ENCODE measurements at places on chromosomes 5 and 9.

DNA sequence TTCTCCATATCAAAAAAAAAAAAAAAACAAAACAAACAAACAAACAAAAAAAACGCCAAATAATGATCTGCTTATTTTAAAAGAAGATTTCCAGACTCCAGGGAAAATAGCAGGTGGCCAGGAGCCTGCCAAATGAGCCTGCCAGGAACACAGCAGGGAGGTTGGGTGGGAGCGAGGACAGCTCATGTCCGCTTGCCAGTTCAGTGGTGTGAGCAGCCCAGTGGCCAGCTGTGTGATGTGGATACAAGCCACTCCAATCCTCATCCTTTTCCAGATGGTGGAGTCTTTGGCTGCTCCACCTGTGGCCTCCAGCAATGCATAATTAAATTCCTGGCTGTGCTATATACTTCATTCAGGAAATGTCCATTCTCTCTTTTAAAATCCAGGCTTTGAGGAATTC is 1025.1 kb upstream of the C9orf72 start:
- no peak for DNase-seq

DNA sequence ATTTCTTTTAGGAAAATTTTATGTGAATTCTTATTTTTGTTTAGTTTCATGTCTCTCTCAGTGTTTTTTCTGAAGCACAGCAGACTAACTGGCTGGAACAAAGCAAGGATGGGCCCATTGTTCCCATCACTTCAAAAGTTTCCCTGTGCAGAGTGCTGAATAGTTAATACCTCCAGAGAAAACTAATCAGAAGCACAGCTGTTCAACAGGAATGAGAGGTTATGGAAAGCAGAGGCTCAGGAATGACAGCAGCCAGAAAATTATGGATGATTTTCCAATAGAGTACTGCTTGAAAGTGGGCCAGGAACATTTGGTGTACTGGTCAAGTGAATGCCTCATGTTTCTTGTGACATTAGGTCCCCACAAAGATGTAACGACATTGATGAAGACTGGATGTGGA is 173.0 kb upstream of the TARS1 start:
- DNase-seq, result no peak

DNA sequence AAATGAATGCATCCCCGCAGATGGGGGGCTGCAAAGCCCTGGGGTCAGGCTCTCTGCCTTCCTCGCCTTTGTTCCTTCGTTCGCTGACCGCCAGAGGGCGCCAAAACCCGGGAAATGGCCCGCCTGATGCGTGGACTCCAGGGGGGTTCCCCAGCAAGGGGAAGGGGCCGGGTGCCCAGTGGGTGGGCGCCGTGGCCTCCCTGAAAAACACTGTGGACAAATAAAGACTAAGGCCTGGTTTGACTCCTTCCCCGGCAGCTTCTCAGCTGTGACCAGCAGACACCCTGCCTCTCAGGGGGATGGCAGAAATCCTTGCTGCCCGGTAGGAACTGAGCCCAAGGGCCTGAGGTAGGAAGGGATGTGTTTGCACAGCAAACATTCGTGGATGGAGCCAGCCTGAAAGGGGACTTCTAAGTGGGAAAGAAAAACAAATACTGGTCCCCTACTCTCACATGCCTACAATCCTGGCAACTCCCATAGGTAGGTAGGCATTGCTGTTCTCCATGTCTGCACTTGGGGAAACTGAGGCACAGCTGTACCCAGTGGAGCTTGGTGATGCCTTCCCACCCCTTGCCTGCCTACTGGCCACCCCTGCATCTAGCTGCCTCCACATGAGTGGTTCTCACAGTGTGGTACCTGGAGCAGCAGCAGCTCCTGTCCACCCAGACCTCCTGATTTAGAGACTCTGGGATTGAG is 57.7 kb downstream of the DUSP1 start:
- peak; percentile 46 for DNase-seq

DNA sequence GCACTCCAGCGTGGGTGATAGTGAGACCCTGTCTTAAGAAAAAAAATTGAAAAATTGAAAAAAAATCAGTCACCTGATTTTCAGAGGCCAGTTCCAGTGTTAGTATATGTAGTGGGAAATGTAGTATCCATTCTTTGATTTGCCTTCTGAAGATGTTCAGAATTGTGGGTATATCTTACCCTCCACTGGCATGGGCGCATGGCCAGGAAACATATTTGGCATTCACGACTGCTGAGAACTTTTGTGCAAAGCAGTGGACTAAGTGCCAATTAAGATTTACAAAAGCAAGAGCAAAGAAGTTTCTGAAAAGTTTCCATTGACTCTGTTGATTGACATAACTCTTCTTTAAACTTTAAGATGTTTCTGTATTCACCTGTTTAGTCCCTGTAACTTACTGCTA is 2.4 kb downstream of the CAVIN4 start:
- no peak for DNase-seq

DNA sequence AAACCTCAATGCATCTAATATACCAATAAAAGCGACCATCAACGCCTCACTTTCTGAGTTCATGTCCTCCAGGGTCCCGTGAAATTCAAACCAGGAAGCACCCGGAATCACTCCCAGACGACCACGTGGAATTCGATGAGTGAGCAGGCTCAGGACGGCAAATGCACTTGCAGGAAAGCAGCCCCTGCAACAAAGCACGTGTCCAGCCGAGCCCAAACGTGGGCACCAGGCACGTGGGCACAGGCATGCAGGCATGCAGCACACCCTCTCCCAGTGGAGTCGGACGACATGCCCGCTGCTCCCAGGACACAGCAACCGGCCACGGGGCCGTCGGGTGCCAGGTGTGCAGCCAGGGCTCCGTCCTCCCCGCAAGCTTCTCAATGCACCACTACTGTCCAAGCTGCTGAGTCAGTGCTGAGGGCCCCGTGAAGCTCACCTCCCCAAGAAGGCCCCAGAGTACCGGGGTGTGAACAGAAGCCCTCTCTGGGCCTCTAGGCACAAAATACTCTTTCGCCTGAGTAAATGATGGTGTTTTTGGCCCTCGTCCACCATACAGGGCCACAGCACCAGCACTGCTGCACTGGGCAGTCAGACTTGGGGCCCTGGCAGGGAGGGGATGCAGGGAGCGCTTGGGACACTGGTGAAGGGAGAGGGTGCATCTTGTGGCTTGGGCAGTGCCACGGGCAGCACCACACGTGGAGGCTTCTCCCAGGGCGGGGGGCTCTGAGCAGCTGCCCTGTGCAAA is 87.6 kb downstream of the VAV2 start:
- no peak for DNase-seq

DNA sequence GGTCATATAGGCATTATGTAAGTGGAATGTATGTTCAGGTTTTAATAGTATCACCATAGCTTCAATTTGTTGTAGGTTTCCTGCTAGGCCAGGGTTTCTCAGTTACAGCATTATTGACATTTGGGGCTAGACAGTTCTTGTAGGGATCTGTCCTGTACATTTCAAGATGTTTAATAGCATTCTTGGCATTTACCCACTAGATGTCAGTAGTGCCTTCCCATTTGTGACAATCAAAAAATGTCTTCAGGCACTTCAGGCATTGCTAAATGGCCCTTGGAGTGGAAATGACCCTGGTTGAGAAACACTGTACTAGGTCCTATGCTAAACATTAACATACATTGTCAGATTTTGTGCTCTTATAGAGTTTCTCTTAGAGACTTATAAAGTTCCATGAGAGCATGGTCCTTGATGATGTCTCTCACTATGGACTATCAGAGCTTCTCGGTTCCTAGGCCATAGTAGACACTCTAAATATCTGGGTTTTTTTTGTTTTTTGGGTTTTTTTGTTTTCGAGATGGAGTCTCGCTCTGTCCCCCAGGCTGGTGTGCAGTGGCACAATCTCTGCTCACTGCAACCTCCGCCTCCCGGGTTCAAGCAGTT is 1.4 kb downstream of the KIF20A start:
- peak; percentile 12 for DNase-seq

DNA sequence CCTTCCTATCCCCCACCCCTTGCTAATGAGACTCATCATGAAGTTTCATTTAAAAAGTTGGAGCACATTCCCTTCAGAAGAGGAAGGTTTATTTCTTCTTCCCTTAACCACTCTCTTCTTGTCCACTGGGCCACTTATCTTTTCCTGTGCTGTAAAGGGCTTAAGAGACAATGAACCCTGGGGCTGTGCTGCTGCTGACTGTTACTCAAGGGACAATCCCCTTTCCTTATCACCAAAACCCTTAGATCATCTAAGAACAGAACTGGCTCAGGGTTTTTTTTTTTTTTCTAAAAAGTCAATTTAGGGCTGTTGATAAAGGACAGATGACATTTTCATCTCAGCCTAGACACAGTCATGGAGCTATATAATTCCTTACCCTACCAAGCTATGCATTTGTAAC is 29.6 kb downstream of the CAPSL start:
- no peak for DNase-seq

DNA sequence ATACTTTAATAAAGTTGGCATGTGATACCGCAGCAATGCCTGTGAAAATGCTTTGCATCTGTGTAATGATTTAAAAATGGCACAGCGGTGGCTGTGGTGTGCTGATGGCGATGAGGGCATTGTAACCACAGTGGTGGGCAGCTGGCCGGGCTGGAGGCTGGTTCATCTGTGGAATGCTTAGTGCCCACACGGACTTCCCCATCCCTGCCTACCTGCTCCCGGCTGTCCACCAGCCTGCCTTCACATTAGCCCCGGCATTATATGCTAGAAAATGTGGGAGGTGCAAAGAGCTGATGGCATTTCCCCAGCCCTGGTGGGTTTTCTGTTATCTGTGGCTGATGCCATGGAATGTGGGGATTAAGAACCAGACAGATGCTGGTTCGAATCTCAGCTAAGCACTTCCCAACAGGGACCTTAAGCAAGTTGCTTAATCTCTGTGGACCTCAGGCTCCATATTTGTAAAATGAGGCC is 2.9 kb upstream of the NDST1 start:
- no peak for DNase-seq

DNA sequence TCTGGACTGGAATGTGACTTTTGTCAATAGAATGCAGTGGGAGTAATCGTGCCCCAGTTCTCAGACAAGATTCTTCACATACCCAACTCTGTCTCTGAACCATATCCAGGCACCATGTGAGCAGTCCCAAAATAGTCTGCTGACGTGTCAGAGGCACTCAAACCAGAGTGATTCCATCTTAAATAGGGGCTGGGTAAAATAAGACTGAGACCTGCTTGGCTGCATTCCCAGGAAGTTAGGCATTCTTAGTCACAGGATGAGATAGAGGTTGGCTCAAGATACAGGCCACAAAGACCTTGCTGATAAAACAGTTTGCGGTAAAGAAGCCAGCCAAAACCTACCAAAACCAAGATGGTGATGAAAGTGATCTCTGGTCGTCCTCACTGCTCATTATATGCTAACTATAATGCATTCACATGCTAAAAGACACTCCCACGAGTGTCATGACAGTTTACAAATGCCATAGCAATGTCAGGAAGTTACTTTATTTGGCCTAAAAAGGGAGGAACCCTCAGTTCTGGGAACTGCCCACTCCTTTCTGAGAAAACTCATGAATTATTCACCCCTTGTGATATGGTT is 16.9 kb upstream of the PLCXD3 start:
- DNase-seq, result no peak

DNA sequence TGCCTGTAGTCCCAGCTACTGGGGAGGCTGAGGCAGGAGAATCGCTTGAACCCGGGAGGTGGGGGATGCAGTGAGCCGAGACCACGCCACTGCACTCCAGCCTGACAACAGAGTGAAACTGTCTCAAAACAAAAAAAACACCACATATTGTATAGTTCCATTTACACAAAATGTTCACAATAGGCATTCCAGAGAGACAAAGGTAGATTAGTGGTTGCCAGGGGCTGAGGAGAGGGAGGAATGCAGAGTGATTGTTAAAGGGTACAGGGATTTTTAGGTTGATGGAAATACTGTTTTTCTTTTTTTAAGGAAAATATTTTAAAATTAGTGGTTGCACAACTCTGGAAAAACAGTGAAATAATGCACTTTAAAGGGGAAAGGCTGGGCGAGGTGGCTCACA is 19.6 kb downstream of the ETF1 start:
- DNase-seq, result no peak

DNA sequence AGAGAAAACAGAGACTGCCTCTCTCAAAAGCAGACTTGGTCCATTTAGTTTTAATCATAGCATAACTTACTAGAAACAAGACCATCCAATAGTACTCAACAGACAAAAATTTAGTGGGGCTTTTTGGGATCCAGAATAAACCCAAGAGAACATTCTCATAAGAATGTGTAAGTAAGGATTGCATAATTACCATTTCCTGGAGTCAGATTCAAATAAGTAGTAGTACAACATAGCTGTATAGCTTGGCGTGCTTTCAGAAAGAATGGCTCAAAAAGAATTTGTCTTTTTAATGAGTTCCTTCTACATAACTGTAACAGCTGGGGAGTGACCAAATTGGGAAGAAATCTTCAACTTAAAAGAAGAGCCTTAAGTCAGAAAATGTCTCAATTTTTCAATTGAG is 145.4 kb downstream of the DENND1A start:
- no peak for DNase-seq

DNA sequence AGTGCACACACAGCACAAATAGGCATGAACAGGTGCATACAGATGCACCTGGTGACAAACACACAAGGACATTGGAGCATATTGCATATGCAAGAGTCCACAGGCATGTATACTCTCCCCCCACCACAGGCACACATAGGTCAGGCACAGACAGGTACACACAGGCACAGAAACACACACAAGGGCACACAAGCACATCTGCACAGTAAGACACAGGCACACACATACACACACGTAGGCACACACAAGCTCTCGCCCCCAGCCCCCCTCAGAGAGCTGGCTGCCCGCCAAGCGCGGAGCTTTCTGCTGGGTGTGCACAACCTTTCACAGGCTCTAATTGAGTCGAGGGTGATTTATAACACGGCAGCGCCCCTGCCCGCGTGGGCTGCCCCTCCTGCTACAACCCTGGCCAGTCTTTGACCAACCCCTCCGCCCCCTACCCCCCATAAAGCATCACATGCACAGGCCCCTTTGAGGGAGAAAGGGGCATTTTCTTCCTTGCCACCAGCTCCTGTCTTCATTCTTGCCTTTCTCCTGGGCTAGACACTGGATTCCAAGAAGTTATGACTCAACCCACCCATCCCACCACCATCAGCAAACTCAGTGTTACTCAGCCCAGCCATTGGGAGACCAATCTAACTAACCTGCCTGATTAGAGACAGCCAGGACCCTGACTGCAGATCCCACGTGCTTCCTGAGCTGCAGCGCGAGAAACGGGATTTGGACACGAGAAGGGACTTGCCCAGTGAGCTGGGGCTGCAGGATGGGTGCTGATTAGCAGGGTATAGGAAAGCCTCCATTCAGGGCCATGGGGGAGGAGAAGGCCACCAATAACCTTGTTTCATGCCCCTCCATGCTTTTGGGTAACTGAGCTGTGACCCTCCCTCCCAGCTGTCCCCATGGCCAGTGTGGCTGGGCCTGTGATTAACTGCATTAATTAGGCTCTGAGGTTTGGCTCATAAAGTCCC is 42.8 kb upstream of the PSD2 start:
- no peak for DNase-seq

DNA sequence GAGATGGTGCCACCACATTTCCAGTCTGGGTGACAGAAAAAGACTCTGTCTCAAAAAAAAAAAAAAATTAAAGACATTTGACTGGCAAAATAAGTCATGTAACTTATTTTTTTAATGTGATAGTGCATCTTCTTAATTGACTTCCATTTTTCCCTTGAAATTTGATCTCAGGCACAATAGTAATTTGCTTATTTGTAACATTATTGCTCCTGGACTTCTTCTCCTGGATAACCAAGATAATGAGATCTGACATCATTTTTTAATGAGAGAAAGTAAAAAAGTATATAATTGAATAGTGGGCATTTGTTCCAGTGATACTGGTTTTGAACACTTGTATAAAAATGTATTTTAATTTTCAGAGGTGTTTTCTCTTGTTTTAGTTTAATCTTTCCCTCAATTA is 3.5 kb downstream of the ARHGEF28 start:
- no peak for DNase-seq

- DNase-seq, result no peak
These were observed 61.3 kb downstream of the DROSHA start for GRCh38 chr5:31470608-31471007.

- DNase-seq, result no peak
These were observed 9.4 kb upstream of the RNF180 start for GRCh38 chr5:64156261-64156660.
